Heart right ventricle (tissue), 16 donors: ENCODE measurements at places on chromosomes 6 and 20. TPM values are rescaled to one million over a fixed set of nuclear protein-coding genes. Genes with fewer than 3 reads are reported as not detected.

DNA sequence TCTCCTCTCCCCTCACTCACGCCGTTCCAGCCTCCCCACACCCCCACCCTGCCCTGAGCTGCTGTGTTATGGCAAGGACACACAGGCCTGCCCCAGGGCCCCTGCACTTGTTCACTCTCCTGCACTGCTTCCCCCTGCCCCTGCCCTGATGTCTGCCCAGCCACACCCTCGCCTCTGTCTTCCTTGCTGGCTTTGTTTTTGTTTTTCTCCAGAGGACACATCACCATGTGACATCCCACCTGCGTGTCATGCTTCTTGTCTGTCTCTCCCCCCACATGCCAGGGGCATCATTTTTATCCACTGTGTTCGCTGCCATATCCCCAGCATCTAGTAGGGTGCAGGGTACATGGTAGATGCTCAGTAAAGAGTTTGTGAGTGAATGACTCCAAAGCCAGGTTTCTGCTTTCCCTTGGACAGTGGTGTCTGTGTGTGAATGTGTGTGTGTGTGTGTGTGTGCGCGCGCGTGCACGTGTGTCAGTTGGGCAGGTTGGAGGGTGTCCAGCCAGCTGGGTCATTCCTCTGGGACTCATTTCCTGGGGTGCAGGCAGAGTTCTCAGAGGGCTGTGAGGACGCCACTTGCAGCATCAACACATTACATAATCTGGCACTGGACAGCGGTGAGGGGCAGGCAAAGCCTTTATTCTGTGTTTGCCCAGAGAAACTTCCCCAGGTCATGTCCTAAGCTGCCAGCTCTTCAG is 60.6 kb downstream of the STK35 start:
- no peak for DNase-seq

GRCh38 chr6:110495949-110496348 is 19.5 kb upstream of the SLC22A16 start:
- DNase-seq: no peak

DNA sequence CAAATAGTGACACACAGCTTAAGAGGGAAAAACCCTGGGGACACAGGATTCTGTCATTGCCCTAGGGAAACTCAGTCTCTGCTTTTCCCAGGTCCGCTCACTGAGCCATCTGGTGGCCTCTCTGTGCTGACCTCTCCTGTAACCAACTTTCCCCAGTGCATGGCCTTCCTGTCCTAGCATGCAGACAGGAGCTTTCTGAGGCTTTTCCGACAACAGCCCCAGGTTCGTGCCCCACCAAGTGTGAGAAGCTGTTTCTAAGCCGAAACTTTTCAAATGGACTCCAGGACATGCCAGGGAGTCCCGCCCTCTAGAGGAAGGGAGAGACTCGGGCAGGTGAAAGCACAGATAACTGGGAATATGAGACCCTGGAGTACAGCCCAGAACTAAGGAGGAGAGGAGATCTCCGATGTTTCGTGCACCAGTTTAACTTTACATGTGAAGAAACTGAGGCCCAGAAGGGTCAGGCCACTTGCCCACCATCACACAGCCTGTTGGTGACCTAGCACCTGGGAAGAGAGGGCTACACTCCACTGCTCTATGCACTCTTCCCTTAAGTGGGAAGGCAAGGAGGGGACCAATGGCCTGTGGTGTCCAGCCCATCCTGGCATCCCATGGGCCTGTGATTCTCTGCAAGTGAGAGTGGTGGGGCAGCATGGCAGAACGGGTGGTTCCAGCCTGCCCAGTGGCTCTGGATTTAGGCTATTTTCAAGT is 46.2 kb downstream of the RPP40 start:
- no peak for DNase-seq

DNA sequence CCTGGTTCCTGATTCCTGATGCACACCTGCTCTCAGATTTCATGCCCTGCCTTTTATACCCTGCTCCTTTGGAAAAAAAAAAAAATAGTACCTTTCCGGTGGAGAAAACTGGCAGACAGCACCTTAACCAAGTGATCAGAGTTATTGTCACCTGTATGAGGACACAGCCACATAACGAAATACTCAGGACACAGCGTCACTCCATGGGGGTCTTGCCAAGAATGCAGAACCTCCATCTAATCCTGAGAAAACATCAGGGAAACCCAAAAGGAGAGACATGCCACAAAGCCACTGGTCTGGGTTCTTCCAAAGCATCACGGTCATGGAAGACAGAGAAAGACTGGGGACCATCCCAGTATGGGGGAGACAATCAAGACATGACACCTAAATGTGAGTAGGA is 29.1 kb downstream of the BFSP1 start:
- no peak for DNase-seq

DNA sequence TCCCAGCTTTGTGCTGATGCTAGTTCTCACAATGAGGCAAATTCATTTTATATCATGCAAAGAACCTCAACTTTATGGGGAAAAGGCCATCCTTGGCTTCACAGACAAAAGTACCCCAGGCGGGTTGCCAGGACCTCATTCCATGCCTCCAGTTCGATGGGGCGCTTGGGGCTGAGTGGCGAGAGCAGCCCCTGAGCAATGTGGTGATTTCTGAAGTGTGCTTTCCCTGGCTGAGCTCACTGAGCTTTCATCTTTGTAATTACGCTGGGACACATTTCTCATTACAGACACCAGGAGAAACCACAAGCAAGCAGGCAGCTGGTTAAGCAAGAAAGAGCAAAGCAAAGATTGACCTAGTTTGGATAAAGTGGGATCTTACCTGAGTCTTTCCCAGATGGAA is 301.5 kb upstream of the CDH4 start:
- DNase-seq: no peak

- no peak for DNase-seq
Observed at GRCh38 chr20:49558826-49559225, 9.1 kb downstream of the PTGIS start.

Gene MATN4
- 0.06 TPM for polyA plus RNA-seq

DNA sequence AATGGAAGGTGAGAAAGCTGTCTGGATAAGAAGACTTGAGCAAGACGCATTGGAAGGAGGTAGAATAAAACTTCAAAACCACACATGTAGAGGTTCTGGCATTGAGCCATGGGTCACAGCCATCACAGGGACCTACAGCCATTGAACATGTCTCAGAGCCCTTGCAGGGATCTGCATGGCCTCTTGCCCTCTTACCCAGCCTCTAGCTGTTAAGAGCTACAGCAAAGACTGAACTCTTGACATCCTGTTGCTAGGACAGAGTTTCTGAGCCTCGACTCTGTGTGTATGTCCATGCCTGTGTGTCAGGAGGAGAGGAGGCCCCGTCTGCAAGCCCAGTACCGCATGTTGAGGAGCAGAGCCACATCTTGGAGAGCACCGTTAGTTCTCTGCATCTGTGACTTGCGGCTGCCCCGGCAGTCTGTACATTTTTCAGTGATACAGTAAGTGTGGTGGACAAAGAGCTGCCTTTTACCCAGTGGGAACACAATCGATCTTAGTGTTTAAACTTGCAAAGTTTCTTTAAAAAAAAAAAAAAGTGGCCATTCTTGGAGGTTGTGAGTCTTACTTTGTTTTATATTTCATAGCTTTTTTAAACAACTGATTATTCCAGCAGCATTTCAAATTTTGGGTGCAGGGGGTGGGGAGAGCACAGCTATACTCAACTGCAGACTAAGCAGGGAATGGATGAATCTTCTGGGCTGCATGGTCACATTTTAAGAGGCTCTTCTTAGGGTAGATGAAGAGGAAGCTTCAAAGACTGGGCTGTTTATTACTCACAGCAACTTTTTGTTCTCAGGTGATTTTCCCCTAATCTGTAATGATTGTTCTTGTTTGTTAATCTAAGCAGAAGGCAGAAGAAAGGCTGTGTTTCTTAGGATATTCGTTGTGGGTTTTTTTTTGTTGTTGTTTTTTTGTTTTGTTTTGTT is 88.5 kb downstream of the TBC1D7 start:
- no peak for DNase-seq

- no peak for DNase-seq
Observed at GRCh38 chr6:30520522-30520921, 31.2 kb downstream of the HLA-E start.

GRCh38 chr6:166754218-166755030 is 127.4 kb upstream of the RPS6KA2 start:
- no peak for DNase-seq

DNA sequence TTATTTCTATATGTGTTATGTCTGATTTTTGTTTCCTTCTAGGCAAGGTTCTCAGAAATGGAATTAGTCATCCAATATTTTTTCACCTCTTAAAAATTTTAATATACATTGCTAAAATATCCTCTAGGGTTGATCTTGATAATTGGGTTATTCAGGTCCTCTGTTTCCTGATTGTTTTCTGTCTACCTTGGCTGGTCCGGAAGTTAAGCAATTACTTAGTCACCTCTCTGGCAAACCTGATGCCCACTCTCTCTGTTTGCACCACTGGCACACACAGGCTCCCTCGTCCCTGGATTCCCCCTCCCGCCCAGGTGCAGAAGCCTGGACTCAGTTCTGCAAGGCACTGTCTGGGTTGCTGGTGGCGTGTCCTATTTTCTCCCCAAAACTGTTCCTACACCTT is 27.7 kb downstream of the CST9L start:
- no peak for DNase-seq
